ENCODE measurements at places on chromosomes 7 and 10.
A peak's percentile ranks its signal among the peaks of the same experiment; 100 is the strongest.

- DNase-seq = no peak
Observed at GRCh38 chr10:48701139-48701901, 16.6 kb downstream of the WDFY4 start.

GRCh38 chr7:37047260-37047659 lies 323.0 kb upstream of the AOAH start:
- DNase-seq = peak; percentile 35

DNA sequence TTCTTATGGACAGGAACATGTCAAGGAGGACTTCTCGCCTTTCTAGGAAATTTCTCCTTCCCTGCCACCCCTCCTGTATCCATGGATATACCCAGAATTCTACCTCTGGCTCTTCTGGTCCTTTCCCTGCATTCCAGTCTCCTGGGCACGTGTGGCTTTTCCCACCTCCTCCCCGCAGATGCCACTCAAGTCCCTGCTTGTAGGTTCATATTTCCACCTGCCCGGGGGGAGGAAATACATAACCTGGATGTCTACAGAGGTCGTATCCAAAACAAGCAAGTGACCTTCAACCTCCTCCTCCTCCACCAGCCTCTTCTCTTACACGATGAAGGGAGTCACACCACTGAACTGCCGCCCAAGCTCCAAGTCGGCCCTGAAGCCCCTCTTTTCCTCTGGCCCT lies 20.7 kb downstream of the FGFR2 start:
- peak; percentile 21 for DNase-seq

GRCh38 chr7:104127204-104127603 lies 80.6 kb downstream of the ORC5 start:
- no peak for DNase-seq

DNA sequence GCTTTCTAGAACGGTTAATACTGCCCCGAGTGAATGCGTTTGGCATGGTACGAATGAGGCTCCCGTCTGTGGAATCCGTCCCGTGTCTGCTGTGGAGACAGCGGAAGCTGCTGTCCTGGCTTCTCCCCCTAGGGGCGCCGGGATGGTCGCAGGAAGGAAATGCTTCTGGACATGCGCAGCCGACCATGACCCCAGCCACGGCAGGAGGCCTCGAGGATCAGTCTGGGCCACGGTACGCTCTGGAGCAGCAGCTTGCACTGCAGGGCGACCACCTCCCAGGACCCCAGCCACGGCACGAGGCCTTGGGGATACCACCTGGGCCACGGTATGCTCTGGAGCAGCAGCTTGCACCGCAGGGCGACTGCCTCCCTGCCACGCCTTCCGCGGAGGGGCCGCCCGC lies 107.9 kb downstream of the CYTH3 start:
- no peak for DNase-seq

- DNase-seq = no peak
Observed at GRCh38 chr7:124263232-124263827, 230.5 kb upstream of the TMEM229A start.

DNA sequence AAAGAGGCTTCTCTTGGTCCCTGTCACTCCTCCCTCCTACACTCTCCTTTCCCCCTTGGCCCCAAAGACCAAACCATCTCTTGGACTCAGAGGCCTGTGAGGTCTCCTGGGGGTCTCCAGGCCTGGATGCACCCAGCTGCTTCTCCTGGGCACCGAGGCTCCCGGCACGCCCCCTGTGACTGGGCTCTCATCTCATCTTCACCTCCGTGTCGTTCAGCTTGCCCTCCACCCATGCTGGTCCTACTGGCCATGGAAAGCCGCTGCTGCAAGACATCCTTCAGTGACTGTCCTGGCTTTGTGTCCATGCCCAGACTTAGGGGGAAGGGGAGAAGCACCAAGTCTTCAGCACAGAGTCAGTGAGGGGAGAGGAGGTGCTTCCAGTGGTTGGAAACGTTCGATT lies 141.4 kb upstream of the RET start:
- DNase-seq = no peak

DNA sequence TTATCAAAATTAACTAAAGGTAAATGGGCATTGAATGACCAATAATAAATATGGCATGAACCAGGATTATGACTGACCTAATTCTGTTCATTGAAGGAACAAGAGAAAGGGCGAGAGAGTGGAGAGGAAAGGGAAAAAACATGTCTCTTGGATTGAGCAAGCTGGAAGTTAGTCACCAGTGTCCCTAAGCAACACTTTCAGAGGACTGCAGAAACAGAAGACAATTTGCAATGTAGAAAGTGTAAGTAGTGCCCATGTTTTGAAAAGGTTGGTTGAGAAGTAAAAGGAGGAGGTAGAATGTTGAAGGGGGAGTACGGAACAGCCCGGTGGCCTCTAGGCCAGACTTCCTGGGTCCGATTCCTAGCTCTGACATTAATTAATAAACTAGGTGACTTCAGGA lies 94.6 kb downstream of the FAS start:
- DNase-seq = no peak

DNA sequence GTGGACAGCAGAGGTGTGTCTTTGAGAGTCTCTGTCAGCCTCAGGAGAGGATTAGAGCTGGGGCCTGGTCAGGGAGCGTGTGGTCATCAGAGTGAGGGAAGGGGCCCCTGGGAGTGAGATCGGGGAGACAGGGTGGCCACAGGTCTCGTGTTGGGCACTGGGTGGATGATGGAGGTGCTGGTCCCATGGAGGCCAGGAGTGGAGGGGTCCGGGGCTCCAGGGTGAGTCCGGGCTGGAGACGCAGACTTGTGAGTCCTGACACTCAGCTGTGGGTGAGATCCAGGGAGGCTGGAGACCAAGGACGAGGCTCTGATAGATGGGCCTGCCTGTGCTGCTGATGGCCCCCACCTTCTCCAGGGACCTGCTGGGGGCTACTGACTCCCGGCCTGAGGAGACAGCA lies 88.6 kb downstream of the DYNC2I1 start:
- no peak for DNase-seq

DNA sequence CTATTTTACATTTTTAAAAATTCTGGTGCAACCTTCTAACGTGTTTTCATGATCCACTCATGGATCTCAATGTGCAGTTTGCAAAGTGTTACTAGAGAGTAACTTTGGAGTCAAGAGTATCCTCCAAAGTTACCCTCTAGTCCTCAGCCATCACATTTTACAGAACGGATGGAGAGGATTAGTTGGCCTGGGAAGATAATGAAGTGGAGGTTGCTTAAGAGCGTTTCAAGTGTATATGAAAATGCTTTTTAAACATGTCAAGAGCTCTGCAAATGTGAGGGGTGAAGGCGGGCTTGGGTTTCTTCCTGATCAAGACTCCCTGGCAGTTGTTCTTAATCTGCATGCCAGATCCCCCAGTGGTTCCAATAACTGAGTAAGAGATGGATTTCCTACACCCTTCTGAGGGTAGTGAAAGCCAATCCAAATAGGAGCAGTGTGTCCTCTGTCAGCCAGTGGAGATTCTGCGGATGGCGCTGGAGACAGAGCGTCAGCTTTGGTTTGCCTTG lies 299.4 kb upstream of the NPVF start:
- no peak for DNase-seq

- DNase-seq = peak; percentile 45
Observed at GRCh38 chr7:114026486-114027089, 107.8 kb upstream of the PPP1R3A start.

GRCh38 chr7:351256-351655 lies 61.3 kb downstream of the FOXL3 start:
- DNase-seq = no peak

DNA sequence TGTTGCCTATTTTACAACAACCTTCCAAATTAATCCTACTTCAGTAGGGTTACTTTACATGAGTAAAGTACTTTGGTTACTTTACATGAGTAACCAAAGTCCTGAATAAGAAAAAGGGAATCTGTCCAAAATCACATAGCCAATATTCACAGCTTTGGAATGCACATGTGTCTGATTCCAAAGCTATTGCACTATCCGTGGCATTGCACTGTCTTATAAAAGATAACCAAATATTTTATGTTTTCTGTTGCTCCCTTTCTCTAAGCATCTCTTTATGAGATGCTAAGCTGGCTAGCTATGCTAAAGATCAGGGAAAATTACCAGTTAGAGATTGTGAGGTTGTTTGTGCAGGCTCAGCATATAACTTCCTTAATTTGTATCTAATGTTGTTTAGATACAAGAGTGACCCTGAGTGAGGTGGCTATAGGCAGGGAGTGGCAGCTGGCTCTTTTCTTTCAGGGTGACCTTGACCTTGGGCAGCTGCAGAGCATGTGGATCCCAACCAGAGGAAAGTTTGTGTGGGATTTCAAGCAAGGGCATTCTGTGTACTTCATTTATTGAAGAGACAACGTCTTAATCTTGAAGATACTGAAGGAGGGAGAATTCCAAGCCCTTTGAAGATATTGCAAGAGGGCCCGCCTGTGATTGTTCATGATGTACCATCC lies 366.1 kb upstream of the ANKRD30A start:
- no peak for DNase-seq

- no peak for DNase-seq
Observed at GRCh38 chr10:127013211-127013656, 108.0 kb downstream of the DOCK1 start.

GRCh38 chr10:15531927-15532722 lies 161.0 kb upstream of the FAM171A1 start:
- no peak for DNase-seq

DNA sequence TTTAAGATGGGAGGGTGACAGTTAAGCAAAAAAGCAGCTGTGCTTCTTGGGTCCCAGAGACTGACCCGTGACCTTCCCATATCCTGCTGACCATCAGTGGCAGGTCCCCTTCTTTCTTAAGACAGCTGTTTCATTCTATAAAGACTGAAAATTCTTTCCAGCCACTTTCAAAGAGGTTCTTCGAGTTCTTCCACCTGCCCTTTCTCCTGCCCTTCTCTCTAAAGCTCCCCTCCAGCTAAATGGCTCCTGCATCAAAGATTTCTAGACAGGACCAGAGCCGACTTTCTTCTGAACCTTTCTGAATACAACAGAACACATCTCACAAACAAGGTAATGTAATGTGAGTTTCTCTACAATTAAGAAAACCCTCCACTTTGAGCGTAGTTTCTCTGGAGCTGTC lies 180.8 kb downstream of the SFMBT2 start:
- no peak for DNase-seq

DNA sequence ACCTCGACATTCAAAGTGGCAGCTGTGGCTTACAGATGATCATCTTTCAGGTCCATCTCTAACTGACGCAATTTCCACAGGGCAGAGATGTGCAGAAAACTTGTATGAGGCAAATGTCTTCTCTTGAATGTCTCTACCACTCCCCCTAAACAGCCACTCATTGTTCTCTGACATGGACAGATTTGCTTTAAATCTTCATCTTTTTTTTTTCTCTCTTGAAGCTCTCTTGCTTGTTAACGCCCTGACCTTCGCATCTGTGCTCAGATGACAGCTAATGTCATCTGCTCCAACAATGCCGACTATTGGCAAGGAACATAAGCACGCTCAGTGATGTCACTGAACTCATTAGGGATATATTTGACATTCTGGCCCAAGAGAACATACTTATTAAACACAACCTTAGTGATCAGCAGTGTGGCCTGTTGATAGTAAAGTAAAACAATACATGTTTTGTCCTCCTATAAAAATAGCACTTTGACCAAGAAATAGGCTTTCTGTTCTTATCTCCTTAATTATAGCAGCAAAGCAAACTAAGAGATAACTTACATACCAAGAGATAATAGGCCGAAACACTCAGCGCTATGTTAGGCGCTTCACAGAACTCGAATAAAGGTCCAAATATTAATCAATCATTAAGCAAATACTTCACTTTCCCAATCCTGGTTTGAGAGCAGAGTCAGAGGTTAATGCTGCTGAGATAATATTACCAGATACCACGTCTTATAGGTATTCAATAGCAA lies 583.5 kb downstream of the PARD3 start:
- DNase-seq = peak; percentile 10

- DNase-seq = no peak
Observed at GRCh38 chr7:133642907-133643306, 390.0 kb downstream of the EXOC4 start.

DNA sequence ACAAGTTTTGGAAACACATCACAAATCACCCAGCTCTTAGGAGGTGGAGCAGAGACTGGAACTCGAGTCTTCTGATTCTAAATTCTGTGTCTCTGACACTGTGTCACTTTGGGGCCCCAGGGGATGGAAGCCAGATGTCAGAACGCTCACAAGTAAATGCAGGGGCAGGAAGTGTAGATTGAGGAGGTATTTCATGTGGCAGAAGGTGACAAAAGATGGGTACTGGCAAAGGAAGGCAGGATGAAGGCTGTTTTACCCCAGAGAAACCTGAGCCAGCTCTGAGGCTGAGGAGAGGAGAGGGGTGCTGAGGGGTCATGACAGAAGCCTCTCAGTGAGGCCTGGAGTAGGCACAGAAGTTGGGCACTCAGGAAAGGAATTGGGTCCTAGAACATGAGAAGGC lies 6.0 kb upstream of the PURB start:
- DNase-seq = no peak

GRCh38 chr10:32190890-32191491 lies 134.8 kb upstream of the KIF5B start:
- DNase-seq = no peak

GRCh38 chr7:111082351-111082750 lies 8.6 kb upstream of the LRRN3 start:
- DNase-seq = no peak

DNA sequence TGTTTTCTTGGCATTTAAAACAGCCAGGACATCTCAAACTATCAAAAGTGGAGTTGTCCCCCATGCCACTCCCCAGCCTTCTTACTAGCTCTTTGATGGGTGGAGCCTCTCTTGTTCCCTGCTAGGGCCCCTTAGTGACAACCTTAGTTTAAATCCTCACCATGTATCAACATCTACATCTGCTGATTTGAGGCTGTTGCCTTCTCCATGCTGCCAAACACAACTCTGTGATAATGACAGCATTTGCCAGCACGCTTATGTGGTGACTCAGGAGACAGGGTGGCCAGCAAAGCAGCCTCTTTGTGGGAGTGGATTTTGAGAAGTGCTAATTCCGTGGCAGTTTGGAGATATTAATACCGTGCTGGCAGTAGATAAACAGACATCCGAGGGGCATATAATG lies 145.4 kb downstream of the LRRC4 start:
- no peak for DNase-seq

All from NCI-H526 (cell line).